ENCODE measurements at places on chromosomes 12 and 14.
A peak's percentile ranks its signal among the peaks of the same experiment; 100 is the strongest.

- DNase-seq = no peak
Measured at GRCh38 chr14:77985211-77985615, 185.0 kb upstream of the NRXN3 start.

- DNase-seq = no peak
Measured at GRCh38 chr12:49039421-49040363, 20.9 kb downstream of the KMT2D start.

DNA sequence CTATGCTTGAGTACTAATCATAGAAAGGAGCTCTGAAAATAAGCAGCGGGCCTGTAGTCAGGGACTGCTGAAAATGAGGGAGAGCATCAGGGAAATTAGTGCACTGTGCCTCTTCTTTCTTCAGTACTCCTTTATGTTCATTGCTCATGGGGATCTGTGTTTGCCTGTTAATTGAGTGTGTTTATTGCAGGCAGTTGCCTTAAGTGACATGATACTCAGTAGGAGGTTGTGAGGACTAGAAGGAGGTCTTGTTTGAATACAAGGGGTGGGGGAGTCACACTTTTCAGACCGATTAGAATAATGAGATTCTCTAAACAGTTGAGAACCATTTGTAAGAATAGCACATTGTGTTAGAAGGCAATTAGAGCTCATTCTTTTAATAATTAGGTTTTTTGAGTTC is 102.6 kb upstream of the SLCO1C1 start:
- no peak for DNase-seq

DNA sequence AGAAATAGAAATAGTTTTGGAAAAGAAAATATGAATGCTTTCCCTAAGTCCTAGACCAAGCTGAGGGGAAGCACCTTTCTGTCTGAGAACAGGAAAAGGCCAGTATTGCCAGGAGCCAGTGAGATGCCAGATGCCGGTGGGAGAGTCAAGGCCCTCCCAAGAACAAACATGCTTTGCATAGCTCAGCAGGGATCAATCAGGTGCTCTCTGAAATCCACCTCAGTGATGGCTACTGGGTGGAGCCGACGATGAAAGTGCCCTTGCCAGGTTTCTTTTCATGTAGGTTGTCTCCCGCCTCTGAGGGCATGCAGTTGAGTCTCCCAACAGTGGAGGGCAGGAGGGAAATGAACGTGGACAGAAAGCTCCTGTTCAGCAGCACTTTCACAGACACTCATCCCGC is 28.3 kb downstream of the DEGS2 start:
- DNase-seq = no peak

- DNase-seq = no peak
Measured at GRCh38 chr14:97120611-97121031, 323.4 kb downstream of the VRK1 start.

GRCh38 chr12:108198043-108198442 is 69.0 kb downstream of the WSCD2 start:
- no peak for DNase-seq

DNA sequence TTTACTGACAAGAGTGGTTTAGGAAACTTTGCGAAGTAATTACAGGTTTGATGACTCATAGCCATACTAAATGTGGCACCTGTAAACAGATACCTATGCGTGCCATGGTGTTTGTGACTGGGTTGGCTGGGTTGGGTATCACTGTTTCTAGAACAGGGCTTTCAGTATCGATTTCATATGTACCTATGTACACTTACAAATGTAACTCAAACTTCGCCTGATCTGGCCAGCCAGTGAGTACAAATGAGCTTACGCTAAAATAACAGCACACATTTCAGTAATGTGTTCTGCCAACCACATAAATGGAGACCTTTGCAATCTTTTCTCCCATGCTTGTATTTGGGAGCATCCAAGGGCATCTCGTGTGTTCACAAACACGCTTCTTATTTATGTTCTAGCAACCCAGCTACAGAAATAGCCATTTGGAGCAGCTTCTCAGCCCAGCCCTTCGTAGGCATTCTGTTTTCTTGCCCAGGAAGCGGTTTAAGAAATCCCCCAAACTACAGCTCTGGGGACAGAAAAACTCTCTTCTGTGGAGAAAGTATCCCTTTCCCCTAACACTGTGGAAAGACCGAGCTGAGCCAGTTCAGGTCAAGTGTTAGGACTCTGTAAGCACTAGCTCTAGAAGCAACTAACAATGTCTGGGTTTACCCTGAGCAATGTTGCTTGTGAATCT is 42.3 kb upstream of the MDM1 start:
- no peak for DNase-seq

DNA sequence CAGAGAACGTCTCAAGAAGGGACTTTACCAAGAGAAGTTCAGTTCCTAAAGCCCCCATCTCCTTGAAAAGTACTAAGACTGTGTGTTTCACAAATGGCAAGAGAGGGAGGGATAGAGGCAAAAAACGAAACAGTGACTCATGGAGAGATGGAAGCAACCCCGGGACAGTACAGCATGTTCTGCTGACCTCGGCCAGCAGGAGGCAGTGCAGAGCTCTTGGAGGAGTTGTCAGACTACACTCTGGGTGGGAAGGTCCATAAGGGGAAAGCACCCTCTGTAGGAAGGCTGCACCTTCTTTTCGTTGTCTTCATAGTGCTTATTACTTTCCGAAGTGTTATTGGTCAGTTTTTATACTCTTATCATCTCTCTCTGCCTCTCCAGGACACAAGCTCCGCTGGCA is 525.2 kb upstream of the CCDC196 start:
- DNase-seq = no peak

DNA sequence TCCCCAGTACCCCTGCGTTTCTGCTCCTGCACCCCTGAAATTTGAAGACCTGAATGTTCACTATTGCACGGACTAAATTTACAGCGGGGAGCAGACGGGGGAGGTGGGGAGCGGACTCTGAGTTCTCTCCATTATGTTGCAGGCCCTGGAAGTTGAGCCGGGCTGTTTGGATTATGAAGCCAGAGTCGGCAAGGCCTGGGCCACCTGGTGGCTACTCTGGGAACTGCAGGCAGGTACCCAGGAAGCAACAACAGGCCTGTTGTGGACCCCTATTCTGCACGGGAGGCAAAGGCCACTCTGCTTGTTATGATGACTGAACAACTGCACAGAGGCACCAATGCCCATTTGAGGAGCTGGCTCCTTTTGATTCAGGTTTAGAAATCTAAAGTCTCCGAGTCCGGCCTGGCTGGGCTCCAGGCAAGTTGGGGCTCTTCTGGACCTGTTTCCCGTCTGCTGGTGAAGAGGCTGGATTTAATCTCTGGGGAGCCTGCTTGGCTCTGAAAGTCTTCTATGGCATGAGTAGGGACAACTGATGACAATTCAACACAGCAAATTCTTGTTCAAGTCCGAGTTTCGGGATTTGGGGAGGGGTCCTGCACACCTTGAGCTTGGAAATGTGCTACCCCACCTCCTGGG is 34.1 kb upstream of the FAM181A start:
- peak; percentile 34 for DNase-seq

- peak; percentile 32 for DNase-seq
Measured at GRCh38 chr14:59631237-59631636, 54.6 kb upstream of the CCDC175 start.

- no peak for DNase-seq
Measured at GRCh38 chr12:64938179-64938578, 113.7 kb downstream of the TBC1D30 start.

DNA sequence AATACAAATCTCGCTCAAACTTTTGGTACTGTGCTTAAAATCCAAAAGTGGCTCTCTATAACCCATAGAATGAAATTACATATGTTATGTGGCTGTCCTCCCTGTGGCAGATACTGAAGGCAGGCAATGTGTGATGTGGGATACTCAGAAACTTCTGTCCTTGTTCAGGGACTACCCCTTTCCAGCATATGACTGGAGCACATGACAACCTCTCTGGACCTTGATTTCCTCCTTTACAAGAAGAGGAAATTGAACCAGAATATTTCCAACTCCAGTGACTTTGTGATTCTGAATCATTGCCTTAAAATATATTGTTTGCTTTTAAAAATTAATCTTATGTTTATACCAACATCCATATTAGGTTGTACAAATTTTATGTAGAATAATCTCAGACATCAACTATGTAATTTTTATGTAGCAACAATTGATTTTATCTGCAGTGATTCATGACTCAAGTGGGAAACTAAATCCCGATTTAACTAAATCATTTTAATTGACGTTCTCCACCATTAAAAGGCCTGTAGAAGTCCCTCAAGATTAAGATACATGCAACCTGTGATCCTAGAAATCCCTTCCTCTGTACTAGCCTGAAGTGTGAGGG is 162.4 kb downstream of the AKAP6 start:
- DNase-seq = no peak

- no peak for DNase-seq
Measured at GRCh38 chr12:130969223-130969622, 15.5 kb downstream of the ADGRD1 start.

GRCh38 chr14:21258005-21258888 is 11.0 kb downstream of the HNRNPC start:
- no peak for DNase-seq

DNA sequence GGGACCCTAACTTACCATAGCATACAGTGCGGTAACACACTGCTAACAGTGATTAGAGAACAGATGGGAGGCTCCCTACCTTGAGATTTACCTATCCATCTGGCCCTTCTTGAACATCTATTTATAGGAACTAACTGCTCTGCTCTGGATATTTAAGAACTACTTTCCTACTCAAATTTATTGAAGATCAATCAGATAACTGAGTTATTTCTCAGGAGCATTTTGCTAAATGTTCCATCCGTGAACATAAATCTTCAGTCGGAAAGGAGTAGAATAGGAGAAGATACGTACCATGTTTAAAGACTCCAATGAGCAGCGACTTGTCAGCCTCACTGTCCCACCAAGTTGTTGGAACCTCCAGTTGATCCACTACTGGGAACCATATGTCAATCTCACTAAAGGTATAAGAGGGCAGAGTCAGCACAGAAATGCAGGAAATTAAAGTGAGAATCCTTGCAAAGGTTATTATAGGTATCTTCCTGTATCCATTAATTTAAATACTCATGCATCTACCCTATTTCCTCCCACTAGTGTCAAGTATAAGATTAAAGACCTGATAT is 15.6 kb upstream of the SUPT16H start:
- DNase-seq = no peak

- DNase-seq = no peak
Measured at GRCh38 chr12:15201056-15201455, 20.2 kb downstream of the RERG start.

GRCh38 chr12:64270411-64270810 is 48.3 kb upstream of the KICS2 start:
- no peak for DNase-seq

- peak; percentile 42 for DNase-seq
Measured at GRCh38 chr14:63770187-63770807, 42.4 kb upstream of the SGPP1 start.

DNA sequence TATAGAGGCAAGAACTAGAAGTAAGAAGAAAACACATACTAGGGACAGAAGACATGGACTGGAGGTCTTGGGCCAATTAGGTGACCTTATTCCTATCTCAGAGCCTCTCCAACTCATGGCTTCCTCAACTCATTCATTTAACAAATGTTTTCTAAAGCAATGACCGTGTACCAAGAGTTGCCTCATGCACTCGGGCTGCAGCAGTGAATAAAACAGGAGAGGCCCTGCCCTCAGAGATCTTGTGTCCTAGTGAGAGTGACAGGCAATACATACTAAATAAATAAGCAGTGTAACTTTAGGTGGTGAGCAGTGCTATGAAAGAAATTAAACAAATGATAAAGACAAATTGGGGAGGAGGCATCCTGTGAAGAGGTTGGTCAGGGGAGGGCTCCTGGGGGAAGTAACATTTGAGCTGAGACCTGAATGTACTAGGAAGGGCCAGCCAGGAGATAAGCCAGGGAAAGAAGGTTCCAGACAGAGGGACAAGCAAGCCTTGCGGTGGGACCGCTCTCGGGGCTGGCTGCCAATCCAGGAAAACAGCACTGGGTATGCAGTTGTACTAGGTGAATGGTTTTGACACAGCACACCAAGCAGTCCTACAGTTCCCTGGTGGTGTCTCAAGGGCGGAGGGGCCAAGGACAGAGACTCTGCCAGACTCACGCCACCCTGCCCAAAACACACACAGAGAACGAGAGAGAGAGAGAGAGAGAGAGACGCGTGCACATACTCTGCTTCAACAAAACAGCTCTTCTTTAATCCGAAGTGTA is 1.3 kb downstream of the NINJ2 start:
- no peak for DNase-seq

DNA sequence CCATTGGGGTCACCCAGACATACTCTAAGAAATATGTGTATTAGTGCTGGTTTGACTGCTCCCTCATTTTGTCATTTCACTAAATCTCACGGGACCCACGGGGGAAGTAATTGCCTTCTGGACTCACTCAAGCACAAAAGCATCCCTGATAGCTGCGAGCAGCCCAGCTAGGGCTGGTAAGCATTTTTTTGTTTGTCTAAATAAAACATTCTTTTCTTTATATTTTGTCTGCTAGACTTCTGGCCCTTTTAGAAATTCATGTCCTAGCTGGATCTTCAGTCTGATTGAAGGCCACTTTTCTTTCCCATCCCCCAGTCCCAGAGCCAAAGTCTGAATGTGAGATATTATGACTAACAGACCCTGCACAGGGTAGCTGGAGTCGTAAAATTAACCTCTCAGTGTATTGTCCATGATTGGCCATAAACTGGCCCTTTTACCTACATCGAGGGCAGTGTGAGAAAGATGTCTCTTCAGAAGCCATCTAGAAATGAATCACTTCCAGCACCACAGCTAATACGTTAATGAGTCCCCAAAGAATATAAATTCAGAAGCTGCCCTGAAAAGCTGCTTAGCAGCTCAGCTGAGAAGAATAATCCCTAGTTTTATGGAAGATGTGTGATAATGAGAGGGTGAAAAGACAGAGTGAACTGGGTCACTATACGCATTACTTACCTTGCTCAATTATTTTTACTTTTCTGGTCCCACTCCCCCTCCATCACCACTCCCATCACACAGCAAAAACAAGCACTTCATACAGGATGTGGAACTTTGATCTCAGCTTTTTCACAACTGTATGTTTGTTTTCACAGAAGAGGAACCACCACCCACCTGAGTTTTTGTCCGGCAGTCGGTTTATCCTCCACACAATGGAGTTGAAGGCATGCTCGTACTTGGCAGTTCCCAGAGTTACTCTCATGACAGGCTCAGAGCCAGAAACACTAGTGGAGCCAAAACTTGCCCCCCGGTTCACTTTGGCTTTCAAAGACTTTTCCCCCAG is 55.6 kb upstream of the GTF2A1 start:
- DNase-seq = peak; percentile 8

GRCh38 chr12:25253371-25254068 is 2.8 kb upstream of the KRAS start:
- no peak for DNase-seq

- no peak for DNase-seq
Measured at GRCh38 chr14:24054646-24055045, 2.8 kb downstream of the CARMIL3 start.

DNA sequence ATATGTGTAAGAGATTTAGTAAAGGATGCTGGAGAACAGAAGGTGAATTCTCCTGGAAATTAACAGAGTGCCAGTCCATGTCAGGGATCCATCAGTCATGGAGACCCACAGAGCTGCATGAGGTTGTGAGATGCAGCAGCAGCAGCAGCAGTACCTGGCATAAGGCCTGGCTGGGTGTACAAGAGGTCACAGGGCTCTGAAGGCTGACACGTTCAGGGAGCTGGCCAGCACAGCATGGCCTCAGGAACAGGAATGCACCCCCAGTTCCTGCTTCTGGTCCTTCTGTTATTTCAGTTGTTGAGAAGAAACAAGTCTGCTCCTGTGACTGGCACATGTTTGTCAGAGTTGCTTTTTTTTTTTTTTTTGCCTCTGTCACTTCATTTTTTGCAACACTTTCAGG is 210.8 kb downstream of the CNTN1 start:
- DNase-seq = no peak

- DNase-seq = no peak
Measured at GRCh38 chr14:30528778-30529642, 29.9 kb upstream of the G2E3 start.

- no peak for DNase-seq
Measured at GRCh38 chr14:55138091-55138490, 9.0 kb downstream of the LGALS3 start.

Measured in NCI-H1092 treated with DMSO at 0.1 percent for 48 hours (cell line).